ENCODE measurements at places on chromosomes 12 and 14.

GRCh38 chr14:106129274-106129673 lies 602.9 kb downstream of the TMEM121 start:
- DNase-seq: peak; percentile 10

- DNase-seq: peak; percentile 24
Observed at GRCh38 chr12:41442896-41443295, 254.8 kb downstream of the PDZRN4 start.

- DNase-seq: no peak
Observed at GRCh38 chr14:93081876-93082570, 33.7 kb downstream of the ITPK1 start.

DNA sequence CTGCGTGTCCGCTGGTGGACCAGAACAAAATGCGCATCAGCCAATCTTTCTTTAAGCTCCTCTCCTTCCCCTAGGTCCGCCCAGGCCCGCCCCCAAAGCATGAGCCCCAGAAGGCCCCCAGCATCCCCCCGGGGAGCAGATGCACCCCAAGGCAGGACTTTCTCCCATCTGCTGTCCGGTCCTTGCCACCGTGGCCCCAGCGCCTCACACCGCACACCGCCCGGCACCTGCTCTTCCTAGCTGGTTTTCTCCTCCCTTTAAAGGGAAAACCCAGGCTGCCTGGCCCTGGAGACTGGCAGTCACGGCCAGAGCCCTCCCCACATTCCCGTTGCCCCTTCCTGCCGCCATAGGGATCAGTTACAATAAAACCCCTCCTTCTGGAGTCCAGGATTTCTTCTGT lies 30.2 kb downstream of the RIMBP2 start:
- no peak for DNase-seq

DNA sequence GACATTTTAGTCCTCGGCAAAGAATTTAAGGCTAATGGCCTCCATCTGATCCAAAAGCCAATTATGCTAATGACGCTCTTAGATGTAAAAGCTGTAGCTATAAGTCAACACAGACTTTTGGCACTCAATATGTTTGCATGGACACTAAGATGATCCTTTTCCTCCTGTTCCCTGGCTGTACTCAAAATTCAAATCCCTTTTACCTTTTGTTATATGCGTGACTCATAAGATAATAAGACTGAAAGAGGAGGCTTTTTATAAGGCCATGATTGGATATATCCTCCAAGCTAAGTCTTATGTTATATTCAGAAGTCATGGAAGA lies 89.8 kb downstream of the PDZRN4 start:
- no peak for DNase-seq

- DNase-seq: peak; percentile 48
Observed at GRCh38 chr12:116539905-116540482, 19.2 kb upstream of the MAP1LC3B2 start.

DNA sequence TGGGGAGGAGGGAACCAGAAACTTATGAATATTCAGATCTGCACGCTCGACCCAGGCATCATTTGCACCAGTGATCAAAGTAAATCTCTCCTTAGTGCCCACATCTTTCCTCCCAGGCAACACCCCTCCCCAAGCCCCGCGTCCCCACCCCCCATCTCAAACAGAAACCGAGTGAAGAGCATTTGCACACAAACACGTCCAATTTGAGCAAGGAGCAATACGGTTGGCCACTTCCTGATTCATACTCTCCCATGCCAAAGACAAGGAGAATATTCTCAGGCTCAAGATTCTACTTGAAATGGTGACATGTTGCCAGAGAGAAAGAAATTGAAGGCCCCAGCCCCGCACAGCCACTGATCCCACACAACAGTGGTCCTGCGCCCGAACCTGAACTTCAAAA lies 7.1 kb downstream of the FOXN3 start:
- peak; percentile 24 for DNase-seq
